ENCODE measurements at places on chromosomes 1 and 21.
A peak's percentile ranks its signal among the peaks of the same experiment; 100 is the strongest.

DNA sequence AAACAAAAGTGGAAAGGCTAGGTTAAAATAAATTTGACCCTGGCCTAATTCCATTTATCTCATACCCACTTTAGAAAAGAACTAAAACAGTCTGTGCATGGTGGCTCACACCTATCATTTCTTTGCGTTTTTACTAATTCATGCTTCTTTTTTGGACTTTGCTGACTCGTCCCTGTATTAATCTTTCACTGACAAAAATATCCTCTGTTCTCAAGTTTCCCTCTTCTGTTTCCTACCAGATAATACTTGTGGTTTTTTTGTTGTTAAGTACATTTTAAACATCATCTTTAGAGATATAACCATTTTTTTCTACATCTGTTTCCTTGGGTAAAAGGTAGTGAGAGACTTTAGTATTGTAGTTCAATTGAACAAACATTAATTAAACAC, 11.5 kb downstream of the CNST start:
- DNase-seq: no peak

- DNase-seq: peak; percentile 32
These were observed 89.7 kb downstream of the BCAR3 start for GRCh38 chr1:93591676-93592550.

GRCh38 chr1:41656068-41656467, 171.6 kb upstream of the EDN2 start:
- no peak for DNase-seq

DNA sequence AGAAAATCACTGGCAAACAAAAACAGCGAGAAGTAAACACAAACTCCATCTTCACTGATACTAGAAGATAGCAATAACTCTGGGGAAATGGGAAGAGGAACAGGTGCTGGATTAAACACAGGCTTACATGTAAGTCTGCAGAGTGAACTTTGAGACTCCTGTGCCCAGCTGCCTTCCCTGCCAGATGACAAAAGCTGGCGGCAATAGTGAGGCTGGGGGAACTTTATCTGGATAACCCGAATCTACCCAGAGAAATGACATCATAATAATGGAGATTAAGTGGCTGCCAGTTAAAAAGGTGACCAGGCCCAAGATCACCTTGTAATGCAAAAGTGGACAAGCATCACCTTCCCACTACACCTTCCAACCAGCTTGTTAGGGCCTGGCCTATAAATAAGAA, 184.5 kb downstream of the CHRM3 start:
- no peak for DNase-seq

DNA sequence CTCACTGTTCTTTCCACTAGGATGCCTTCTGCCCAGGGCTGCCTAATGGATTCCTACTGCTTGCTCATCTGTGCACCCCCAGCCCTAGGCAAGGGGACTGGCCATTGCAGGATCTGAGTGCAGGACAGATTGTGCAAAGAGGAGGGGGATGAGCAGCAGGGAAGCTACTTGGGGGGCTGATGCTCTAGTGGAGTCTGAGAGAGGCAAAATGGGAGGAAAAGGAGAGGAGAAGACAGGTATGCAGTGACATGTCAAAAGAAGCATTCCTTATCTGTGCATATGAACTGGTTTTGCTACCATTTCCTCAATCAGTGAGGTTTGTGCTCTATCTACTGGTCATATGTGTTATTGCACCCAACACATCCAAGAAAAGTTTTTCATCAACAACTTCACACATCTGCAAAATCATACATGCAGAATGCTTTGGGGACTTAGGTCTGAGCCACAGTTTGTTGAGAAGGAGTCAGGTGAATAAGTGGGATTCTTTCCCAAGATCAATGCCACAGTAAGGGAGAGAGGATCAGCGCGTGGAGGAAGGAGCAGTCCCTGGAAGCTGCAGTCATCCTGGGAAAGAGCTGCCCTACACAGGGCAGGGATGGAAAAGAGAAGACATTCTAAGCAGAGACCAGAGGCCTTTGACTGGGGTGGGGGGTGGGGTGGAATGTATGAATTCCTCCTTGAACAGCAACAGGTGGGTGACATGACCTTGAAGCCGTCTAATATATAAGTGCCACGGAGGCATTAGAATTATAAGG, 14.4 kb downstream of the SLC5A9 start:
- DNase-seq: peak; percentile 17

DNA sequence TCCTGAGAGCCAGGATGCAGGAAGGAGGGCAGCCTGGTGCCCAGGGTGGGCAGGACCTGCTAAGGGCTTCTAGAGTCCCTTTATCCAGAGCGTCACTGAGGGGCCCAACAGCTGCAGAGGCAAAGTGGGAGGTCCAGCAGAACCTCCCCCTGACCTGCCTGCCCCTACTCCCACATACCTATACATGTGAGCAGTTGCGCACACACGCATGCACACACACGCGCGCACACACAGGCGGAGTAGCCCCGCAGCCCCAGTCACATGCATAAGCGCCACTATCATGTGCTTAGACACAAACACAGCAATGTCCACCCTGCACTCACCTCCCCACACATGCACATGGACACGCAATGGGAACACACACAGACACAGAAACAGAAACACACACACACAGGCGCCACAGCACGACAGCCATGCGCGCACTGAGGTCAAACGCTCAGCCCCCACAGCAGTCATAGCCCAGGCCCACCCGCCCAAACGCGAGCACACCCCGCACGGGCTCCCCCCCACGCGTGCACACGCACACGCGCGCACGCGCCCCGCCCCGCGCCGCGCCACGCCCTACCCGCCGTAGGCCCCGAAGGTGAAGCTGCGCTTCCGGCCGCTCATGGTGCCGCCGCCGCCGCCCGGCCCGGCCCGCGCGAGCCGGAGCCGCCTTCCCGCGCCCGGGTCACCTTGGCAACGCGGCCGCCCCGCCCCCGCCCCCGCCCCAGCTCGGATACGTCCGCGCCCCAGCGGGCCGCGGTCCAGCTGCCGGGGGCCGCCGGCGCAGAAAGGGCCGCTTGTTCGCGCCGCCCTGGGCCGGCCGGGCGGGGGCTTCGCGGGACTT, 17.7 kb downstream of the RAP1GAP start:
- peak; percentile 36 for DNase-seq

GRCh38 chr1:100070201-100070939, 62.4 kb downstream of the SASS6 start:
- DNase-seq: no peak

DNA sequence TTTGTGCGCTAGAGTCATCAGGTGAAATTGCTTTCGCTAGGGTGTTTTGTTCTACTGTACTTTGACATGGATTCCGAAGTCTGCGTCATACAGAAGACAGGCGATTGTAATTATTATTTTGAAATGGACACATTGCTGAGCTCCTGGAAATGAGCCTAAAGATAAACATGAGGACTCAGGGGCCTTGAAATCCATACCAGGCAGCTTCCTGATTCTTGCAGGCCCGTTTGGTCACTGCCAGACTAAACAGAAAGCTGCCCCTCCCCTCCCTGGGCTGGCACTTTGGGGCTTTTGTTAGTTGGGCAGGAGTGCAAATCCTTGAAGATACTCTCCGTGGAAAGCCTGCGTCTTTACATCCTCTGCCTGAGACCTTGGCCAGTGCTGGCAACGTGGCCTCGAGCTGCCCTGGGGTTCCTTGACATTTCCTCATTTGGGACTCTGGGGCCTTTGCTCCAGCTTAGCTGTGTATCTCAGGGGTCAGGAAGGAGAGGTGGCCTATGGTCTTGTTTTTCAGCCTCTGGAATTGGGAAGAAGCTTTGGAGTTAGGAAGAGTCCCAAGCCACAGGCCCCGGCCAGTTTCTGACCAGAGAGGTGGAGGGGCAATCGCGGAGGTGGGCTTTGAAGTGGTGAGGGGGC, 26.9 kb upstream of the KCNE2 start:
- DNase-seq: no peak

DNA sequence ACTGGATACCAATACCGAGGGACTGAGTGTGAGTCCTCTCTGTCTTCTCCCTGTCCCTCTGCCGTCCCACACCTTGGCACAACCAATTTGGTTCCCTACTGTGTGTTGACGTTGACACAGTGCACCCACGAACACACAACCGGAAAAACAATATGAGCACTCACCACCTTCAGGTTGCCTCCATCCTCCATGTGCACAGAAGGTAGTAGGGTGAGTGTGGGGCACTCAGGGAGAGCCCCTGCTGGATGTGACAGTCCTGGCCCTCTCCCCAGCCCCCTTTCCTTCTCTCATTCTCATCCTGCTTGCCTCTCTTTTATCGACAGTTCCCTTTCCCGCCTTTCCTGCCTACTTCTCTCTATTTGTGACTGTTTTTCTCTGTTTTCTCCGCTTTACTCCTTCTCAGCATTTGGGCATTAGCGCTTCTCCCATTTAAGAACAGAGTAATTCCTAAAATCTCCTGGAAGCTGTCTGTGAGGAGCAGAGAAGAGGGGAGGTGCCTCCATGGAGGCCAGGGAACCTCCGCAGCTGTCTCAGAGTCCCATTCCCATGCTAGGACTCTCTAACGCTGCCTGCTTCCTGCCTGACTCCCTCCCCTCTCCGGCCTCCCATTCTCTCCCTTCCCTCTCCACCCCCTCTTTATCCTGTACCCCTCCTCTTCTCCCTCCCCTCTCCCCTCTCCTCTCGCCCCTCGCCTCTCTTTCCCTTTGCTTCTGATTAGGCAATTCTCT, 16.4 kb downstream of the CADM3 start:
- no peak for DNase-seq

GRCh38 chr1:244083383-244083943, 32.4 kb downstream of the ZBTB18 start:
- DNase-seq: no peak

GRCh38 chr1:201508809-201509208, 1.9 kb upstream of the CSRP1 start:
- no peak for DNase-seq

DNA sequence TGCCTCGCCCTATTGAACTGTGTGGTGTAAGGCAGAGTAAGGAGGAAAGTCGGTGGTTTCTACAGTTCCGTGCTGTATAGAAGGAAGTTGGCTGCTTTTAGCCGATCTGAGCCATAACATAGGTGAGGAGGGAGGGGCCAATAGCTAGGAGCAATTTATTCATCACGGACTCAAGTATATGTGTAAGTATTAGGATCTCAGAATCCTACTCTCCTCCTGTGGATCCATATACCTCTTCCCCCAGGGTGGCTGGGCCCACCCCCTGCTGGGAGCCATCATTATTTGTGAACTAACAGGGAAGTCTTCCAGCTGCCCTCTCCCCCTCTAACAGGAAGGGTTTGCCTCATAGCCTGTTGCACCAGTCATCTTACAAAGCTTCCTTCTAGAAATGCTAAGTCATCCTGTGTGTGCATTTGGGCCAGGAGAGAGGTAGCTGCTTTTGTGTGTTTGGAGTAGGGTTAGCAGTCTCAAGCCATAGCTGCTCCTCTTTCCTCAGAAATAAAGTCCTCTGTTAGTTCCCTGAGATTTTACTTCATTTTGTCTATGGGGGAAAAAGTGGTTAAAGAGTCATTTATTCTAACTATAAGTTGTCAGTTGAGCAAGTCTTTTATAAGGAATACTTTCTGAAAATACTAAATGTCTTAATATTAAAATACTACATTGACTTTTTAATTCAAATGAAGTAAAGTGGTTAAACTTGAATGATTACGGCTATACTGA, 14.9 kb upstream of the CENPS start:
- DNase-seq: no peak

- no peak for DNase-seq
These were observed 49.1 kb upstream of the LAPTM5 start for GRCh38 chr1:30806381-30807317.

DNA sequence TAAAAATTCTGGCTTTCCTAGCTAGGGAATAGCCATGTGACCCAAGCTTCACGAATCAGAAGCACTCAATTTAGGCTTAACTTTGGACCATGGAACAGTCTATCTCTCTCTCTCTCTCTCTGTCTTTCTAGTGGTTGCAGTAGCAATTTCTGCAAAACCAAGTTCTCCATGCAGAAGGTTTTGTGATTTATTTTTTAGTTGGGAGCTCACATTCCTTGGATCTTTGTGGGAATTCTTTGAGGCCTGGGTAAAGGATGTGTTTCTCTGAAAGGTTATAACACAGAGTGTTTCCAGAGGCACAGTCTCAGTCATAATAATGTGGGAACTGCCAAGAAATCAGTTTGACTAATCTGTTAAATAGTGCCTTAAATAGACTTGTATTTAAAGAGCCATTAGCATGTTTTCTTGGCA, 112.3 kb upstream of the COL11A1 start:
- no peak for DNase-seq

DNA sequence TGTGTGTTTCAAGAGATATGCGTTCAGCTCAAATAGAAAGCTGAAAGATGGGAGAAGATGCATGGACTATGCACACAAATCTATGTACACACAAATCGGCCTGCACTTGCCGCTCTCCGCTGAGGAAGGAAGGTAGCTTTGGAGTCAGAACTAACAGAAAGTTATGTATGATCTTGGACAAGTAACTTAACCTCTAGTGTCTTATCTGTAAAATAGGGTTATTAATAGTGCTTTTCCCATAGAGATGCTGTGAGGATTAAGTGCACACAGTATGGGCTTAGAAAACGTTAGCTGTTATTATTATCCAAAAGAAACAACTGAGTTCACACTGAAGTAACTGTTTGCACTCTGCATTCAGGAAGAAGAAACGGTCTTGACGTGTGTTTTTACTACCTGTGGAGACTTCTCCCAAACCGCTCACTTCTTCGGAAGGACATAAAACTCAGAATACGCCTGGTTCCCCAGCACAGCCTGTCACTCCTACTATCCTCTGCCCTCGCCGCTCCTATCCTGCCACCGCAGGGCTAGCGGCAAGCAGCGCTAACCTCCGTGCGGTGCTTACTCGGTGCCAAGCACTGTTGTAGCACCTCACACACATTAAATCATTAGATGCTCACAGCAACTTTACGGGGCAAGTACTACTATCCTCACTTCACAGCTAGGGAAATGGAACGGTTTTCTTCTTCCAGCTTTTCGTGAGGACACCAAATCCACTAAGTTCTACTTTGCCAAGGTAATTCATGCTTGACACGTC, 1.3 kb downstream of the TGFBR3 start:
- DNase-seq: peak; percentile 43

GRCh38 chr1:60681095-60681860, 401.1 kb upstream of the NFIA start:
- no peak for DNase-seq

DNA sequence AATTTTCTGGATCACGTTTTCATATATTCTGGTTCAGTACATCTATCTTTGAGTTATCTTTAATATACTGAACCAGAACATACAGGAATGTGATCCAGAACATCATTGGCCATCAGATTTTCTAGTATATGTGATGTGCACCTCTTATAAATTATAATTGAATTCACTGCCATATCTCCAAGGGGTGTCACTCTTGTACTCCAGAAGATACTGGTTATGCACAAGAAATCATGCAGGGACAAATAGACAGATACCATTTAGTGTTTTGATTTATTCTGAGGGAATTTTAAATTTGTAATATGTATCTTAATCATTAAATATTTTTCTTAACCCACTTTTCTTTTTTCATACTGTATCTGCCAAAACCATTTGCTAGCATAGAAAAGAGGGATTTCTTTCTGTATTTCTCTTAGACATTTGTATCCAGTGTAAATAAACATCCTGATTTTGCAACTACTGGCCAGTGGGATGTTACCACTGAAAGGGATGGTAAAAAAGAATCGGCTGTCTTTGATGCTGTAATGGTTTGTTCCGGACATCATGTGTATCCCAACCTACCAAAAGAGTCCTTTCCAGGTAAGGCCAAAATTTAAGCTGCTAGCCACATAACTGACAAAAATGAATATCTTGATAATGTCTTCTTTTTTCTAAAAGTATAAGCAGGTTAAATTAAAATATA, 16.7 kb downstream of the FMO3 start:
- DNase-seq: no peak

- DNase-seq: no peak
These were observed 86.5 kb upstream of the ATP1A1 start for GRCh38 chr1:116286541-116286971.

All from HAP-1 (cell line).